Smooth muscle cell of the umbilical artery (primary cell): ENCODE measurements at places on chromosomes 16 and 17. TPM values are rescaled to one million over a fixed set of nuclear protein-coding genes. Genes with fewer than 3 reads are reported as not detected.

Gene CACNG1
- total RNA-seq = not detected in 2 replicates

Gene EMC8
- total RNA-seq = 18.4 and 24.3 TPM in 2 replicates

Gene RHBDL3
- under 0.01 TPM in 2 replicates for total RNA-seq

Gene KRTAP1-5
- 0.23 and 0.30 TPM in 2 replicates for total RNA-seq

Gene KSR1
- total RNA-seq = 88.2 and 89.3 TPM in 2 replicates

Gene WNK4
- total RNA-seq = 1.5 and 5.3 TPM in 2 replicates

Gene DECR2
- total RNA-seq = 7.1 and 11.8 TPM in 2 replicates

Gene SPATA22
- not detected in 2 replicates for total RNA-seq

Gene SCIMP
- total RNA-seq = not detected in 2 replicates

Gene CUEDC1
- total RNA-seq = 7.4 and 9.1 TPM in 2 replicates

Gene DHRS7B
- total RNA-seq = 13.2 and 14.0 TPM in 2 replicates

Gene KRT27
- total RNA-seq = not detected in 2 replicates
